ENCODE measurements at places on chromosomes 11 and 22.

GRCh38 chr11:36037031-36037430, 93.2 kb downstream of the LDLRAD3 start:
- DNase-seq, result peak; percentile 44

DNA sequence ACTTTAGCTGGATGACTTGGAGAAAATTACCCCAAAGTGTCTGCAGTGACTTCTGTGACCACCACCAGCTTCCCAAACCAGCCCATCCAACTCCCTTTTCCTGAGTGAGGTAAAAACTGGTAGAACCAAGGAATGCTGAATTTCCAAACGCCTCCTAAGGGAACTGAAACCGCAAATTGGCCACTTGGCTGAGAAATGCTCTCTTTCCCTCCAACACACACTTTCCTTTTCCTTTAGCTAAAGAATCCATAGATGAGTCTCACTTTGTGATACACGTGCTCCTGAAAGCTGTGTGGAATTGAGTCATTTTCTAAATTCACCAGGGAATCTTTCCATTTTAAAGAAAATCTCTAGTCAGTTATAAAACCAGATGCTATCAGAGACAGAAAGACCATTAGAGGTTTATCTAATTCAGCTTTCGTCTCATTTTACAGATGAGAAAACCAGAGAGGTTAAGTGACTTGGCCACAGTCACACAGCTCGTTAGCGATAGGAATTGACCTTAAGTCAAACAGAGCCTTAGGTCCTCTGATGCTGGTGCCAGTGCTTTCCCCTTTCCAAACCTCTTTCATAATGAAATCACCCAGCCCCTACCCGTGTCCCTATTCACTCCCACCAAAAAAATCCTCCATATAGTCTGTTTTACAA, 137.2 kb downstream of the COMMD9 start:
- no peak for DNase-seq

DNA sequence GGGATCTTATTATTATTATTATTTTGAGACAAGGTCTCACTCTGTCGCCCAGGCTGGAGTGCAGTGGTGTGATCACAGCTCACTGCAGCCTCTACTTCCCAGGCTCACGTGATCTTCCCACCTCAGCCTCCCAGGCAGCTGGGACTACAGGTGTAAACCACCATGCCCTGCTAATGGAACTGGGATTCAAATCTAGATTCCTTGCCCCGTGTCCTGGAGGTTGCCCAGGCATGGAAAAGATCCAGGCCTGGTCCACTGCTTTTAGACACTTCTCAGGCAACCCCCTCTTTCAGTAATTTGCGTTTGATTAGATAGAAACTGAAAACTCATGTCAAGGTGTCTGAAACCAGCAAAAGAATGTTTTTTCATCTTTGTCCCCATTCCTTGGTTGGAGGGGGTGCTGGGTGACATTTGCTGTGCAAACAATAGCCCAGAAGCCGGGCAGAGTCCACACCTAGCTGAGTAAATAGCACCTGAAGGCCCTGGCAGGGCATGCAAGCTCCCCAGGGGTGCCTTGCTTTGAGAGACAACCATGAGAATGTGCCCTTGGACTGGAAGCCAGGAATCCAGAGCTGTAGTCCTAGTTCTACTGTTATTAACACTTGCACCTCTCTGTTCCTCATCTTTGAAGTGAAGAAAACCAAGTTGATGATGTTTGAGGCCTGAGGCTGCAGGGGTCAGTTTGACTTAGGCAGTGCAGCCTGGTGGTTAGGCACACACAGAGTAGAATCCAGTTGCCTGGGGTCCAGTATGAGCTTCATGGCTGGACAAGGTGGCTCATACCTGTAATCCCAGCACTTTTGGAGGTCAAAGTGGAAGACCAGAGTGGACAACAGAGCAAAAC, 19.1 kb upstream of the XBP1 start:
- no peak for DNase-seq

DNA sequence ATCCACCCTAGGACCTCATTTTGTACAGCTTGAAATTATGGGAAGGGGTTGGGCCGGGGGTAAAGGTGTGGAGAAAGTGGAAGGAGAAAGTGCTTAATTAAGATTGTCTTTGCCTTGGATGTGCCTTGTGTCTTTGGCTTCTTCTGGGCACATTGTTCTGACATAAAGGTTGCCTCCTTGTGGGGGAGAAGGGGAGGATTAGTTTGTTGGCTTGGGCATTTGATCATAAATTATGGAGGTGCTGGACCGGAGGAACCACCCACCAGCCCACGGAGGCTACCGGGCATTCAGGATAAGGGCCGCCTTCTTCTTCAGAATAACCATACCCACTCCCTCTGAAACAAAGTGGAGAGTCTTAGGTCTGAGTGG, 1.3 kb downstream of the PAFAH1B2 start:
- peak; percentile 20 for DNase-seq

- peak; percentile 83 for DNase-seq
These were observed 10.2 kb downstream of the DKK3 start for GRCh38 chr11:11998091-11998781.

DNA sequence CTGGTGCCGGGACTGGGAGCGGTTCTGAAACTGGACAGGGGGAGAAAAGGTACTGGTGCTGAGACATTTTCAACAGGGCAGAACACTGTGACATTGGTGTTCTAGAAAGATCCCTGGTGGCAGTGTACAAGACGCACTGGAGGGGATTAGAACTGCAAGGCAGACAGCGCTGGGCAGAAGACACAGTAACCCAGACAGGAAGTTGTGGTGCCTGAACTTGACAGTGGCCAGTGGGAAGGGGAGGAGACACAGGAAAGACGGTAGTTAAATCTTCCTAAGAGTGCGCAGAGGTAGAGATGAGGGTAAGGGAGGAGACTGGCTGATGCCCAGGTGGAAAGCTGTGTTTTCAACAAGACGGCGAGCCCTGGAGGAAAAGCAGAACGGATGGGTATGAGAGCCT, 24.5 kb downstream of the FAM227A start:
- no peak for DNase-seq

DNA sequence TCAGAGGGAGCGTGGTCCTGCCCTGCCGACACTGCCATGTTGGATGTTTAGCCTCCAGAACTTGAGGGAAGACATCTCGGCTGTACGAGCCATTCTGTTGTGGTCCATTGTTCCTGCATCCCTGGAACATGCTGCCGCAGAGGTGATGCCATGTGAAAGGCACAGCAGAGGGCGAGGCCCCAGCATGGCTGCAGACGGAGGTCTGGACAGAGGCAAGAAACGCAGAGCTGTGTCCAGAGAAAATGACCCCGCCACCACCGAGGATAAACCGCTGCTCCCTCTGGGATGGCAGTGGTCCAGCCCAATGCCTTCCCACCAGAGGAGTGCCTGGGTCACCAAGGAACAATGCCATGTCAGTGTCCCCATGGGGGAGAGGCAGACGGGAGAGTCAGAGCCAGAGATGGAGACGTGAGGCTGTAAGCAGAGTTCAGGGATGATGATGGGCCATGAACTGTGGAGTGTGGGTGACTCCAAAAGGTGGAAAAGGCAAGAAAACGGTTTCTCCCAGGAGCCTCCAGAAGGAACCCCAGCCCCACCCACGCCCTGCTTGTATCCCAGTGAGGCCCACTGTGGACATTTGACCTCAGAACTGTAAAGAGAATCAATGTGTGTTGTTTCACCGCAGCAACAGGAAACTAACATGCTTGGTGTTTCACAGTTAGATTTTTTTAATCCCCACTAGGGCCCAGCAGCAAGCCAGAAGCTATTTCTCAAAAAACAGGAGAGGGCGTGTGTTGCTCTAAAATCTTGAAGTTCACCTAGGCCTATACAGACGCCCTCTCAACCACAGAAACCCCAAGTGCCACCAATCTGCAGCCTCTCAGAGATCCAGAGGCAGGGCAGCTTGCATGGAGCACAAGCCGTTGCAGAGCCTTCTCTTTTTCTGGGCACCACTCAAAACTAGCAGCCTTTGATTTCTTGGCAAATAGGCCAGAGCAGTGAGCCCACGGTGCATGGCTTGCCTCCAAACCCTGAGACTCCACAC, 1422.9 kb downstream of the TBC1D22A start:
- DNase-seq, result no peak

Measured in urothelium cell line (cell line).